GM13977 (cell line): ENCODE measurements at places on chromosomes 5 and 9.

- DNase-seq = no peak
Observed at GRCh38 chr5:77235846-77236721, 25.6 kb downstream of the PDE8B start.

DNA sequence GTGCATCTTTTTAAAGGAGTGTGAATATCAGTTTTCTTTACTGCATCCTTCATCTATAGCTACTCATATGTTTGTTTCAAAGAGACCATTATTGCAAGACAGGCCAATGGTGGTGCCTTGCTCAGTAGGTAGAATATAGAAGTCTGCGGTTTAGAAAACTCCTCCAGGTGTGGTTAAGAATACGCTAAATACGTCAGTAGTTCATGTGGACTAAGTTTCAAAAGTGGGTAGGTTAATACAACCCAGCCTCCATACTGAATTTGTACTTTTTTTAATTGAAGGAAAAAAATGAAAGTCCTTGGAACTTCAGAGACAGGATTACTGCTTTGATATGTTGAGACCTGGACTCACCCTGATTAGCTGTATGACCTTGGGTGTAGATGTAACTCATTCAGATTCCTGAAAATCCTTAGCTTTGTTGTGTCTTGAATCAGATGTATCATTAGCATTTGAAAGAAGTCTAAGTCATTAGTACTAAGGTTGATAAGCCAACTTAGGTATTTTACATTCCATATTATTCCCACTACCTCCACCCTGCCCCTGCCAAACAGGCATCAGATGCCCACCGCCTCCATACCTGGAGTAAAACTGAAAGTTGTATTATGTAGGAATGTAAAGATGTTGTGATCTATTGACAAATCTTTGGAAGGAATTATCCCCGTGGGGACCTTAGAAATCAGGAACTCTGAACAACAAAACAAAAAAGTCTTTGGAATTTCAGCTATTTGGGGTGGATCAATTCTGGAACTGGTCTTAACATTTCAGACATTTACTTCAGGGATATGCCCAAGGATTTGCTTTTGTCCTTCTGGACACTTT is 6.1 kb downstream of the BASP1 start:
- DNase-seq = peak; percentile 31

DNA sequence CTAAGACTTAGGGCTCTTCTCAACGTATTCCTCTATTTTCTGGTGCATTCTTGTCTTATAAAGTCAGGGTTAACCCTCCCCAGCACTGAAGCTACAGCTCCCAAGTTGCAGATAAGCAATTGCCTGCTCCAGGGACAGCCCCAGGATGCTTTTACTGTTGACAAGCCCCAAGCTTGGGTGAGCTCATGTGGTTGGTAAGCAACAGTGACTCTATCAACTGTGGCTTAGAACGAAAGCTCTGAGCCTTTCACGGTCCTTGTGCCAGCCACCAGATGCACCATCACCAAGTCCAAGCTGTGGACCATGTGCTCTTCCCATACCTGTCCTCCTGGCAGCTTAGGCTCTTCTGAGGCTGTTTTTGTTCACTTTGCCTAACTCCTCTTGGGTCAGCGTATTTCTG is 13.5 kb downstream of the ADRB2 start:
- DNase-seq = no peak

- no peak for DNase-seq
Observed at GRCh38 chr5:142592365-142592764, 93.5 kb downstream of the FGF1 start.

DNA sequence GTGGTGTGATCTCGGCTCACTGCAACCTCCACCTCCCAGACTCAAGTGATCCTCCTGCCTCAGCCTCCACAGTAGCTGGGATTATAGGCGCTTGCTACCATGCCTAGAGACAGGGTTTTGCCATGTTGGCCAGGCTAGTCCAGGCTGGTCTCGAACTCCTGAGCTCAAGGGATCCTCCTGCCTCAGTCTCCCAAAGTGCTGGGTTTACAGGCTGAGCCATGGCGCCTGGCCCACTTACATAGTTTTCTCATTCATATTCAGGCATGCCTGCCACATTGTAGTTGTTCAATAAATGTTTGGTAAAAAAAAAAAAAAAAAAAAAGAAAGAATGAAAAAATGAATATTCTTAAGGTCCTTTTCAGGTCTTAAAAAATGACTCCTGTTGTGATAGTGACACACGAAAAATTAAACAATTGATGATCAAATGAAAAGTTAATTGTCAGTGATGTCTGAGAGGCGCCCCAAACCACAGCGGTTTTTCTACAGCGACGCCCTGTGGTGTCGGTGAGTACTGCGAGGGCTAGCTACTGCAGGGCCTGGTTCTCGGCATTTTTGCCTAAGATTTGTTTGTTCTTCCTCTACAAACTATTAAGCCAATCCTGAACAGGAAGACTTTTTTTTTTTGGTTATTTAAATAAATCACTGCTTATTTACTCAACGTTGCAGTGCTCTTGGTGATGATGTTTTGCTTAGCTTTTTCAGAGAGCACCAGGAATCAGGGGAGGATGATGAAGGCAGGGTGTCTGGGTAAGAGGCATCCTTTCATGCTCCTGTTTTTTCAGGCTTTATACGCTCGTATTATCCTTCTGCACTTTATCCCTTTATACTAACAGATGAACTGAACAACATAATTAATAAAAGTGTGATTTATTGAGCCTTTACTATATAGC is 67.0 kb upstream of the DPYSL3 start:
- DNase-seq = peak; percentile 35
